ENCODE measurements at places on chromosomes 1 and 21. TPM values are rescaled to one million over a fixed set of nuclear protein-coding genes. Genes with fewer than 3 reads are reported as not detected.

OVAAL gene
- total RNA-seq: not detected

HSPA6 gene
- 1.7 TPM for total RNA-seq

LEFTY1 gene
- not detected for total RNA-seq

HRNR gene
- total RNA-seq: not detected

FALEC gene
- 0.55 TPM for total RNA-seq

CYP4B1 gene
- not detected for total RNA-seq
